M059J (cell line): ENCODE measurements at places on chromosomes 2 and 18. TPM values are rescaled to one million over a fixed set of nuclear protein-coding genes. Genes with fewer than 3 reads are reported as not detected.
A peak's percentile ranks its signal among the peaks of the same experiment; 100 is the strongest.

DNA sequence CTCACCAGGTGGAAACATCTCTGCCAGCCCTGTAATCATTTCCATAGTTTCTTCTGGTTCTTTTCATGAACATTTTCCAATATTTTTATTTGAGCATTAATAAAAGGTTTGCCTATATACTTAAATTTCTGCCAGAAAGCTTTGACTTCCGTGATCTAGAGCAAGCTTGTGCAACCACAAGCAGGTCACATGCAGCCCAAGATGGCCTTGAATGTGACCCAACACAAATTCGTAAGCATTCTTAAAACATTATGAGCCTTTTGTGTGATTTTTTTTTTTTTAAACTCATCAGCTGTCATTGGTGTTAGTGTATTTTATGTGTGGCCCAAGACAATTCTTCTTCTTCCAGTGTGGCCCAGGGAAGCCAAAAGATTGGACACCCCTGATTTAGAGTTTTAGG, 51.6 kb downstream of the NEDD4L start:
- DNase-seq = no peak

Gene PROKR1
- total RNA-seq = 0.17 TPM in 1 of 2 replicates, not detected in the other

GRCh38 chr2:169480079-169480465, 778 bp downstream of the BBS5 start:
- no peak for DNase-seq

Gene GYPC
- 4.1 and 7.4 TPM in 2 replicates for total RNA-seq

DNA sequence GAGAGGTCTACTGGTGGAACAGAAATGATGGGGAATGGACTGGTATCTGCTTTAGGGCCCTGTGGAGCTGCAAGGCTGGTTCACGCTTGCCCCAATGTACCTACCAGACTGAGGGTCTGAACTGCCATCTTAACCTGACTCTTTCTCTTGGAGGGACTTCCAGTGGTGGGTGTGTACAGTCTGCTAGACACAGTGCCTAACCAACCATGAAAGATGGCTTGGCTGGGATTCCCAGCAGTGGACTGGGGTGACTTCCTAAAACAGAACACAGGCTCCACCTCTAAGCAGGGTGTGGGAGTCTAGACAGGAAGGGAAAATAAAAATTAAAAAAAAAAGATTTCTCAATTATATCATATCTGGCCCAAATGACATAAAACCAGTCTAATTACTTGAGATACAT, 25.5 kb upstream of the MYO3B start:
- DNase-seq = no peak

Gene CCL20
- not detected in 2 replicates for total RNA-seq

Gene IL1RL1
- not detected in 2 replicates for total RNA-seq

DNA sequence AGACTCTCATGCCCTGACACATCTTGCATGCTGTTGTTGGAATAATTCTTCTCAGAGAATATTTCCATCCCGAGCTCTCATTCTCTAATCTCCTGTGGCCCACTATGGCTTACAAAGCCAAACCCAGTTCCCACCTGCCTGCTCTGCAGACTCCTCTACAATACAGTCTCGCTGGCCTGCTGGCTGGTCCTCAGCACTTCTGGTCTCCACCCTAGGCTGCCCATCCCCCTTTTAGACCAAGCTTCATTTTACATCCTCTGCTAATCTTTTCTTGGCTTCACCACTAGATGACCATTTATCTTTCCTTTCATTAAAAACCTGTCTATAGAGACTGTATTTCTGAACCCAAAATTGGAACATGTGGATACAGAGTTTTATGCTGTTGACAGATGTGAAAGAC, 42.5 kb upstream of the YPEL5 start:
- no peak for DNase-seq

GRCh38 chr2:207467716-207468347, 61.9 kb upstream of the CREB1 start:
- DNase-seq = peak; percentile 52

DNA sequence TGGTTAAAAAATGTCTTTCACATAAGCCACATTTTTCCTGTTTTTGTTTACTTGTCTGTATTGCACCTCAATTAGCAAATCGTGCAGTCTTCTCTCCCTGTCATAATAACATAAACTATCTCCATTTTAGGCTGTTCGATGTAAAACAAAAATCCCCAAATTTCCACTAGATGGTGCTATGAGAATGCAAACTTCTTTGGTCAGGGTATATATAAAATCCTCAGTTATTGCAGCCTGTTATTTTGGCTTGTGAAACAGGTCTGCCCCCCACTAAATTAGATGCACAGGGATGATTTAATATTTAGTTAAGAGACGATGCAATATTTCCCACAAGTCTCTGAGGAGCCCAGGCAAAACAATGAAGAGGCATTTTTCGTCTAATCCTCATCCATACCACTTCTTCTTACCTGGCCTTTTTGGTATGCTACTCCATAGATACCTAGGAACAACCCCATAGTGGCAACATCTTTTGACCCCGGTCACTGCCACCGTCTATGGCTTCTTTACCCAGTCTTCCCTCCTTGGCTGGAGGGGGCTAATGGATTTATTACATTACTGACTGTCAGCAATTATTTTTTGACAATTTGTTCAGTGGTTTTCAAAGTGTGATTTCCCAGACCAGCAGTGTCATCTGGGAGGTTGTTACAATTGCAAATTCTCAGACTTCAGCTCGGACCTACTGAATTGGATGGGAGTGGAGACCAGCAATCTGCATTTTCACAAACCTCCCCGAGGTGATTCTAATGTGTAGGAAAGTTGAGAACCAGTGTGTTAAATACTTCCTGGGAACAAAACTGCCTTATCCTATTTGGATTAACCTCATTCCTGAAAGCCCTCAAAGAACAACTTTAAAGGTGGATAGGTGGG, 117.4 kb upstream of the CWC22 start:
- peak; percentile 65 for DNase-seq

Gene ZBTB7C
- not detected in 2 replicates for total RNA-seq

DNA sequence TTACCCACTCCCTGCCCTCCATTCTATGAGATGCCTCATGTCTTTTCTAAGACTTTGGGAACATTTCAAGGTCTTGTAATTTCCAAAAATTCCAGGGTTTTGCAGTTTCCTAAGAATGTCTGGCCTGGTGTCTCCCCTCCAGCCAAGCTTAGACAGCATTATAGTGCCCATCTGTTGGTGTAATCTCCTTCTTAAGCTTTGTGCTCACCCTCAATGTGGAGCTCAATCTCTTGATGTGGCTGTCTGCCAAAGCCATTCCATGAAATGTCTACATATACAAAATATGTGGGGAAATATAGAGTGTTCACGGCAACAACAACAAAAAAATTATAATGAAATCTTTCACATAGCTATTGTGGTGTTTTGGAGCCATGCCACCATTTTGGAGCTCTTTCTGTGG, 558.4 kb downstream of the PIK3C3 start:
- no peak for DNase-seq

GRCh38 chr2:51258301-51258700, 226.4 kb upstream of the NRXN1 start:
- DNase-seq = no peak

Gene TMEFF2
- total RNA-seq = 0.12 and 0.34 TPM in 2 replicates

DNA sequence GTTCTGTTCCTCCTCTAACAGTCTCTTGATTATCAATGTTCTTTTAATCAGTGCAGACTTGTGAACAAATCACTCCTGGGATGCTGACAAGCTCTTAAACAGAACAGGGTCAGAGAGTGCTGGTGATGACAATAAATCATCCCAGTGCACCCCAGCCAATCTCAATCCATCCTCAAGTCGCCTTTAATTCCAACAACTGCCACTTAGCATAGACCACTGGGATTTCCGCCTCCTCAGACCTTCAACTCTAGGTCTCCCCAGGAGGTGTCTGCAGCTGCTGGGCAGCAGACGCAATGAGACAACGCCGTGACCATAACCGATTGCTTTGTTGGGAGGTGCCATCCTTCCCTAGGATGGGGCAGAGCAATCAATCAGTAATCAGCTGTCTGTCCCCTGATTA, 184.2 kb upstream of the ACAA2 start:
- no peak for DNase-seq

DNA sequence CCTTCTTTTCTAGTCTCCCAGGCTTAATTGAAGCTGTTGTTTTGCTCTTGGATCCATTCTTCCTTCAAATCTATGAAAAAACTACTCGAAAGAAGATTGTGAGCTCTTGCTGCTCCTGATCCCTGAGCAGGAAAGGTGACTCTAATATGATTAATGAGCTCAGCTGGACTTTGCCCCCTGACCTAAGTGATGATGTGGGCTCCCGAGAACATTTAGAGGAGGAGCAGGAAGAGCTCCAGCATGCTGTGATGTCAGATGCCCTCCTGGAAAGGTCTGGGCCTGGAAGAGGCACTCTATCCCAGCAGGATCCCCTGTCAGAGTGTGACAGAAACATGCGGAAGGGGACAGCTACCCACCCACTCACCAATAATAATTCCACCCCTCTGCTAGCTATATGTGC, 117.9 kb upstream of the PELI1 start:
- DNase-seq = no peak

DNA sequence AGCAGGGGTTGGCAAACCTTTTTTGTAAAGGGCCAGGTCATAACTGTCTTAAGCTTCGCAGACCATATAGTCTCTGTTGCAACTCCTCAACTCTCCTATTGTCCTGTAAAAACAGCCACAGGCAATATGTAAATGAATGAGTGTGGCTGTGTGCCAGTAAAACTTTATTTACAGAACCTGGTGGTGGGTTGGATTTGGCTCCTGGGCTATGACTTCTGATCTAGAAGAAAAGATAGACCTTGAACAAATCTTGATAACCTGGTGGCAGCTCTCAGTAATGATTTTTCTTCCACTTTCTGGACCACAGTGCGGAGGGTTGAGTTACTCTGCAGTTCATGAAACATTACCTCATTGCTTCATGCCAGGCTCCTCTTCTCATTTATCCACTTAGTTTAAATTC, 139.3 kb downstream of the MYCN start:
- DNase-seq = no peak

DNA sequence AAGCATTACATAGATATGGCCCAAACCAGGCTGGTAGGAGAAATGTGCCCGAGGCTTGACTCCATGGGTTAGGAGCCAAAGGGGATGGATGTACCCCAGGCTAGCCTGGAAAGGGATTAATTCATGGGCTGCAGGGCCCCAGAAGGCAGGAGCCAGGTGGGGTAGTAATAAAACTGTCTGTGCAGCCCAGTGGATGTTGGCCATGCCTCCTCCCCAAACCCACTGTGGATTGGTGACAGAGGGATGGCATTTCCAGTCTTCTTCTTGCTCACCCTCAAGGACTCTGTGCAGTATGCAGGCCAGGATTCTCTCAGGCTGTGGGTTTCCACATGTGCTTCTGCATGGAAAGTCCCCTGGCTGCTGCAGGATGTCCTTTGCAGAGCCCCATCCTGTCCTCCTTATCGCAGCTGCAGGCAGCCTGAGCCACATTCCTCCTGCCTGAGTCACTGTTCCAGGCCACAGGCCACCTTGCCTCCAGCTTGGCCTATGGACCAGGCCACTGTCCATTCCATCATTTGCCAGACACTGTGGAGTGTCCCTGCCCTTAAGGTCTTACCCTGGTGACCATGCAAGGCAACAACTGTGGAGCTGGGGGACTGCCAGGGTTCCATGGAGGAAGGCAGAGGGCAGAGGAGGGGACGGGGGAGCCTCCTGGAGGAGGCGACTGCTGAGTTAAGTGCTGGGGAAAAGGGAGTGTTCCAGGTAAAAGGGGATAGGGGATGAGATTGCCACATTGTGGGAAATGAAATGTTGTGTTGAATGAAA, 38.9 kb downstream of the INO80C start:
- DNase-seq = peak; percentile 94

Gene MYO1B
- 23.5 and 26.2 TPM in 2 replicates for total RNA-seq

- DNase-seq = peak; percentile 56
These were observed 38.2 kb downstream of the CRIM1 start for GRCh38 chr2:36393738-36394256.

- no peak for DNase-seq
These were observed 20.8 kb upstream of the ROCK1 start for GRCh38 chr18:21132398-21132918.

Gene CDK5R2
- 0.05 TPM in 1 of 2 replicates, not detected in the other for total RNA-seq

GRCh38 chr2:109168716-109169115, 39.7 kb downstream of the SH3RF3 start:
- DNase-seq = no peak

- no peak for DNase-seq
These were observed 495.2 kb upstream of the MEIS1 start for GRCh38 chr2:65939687-65940086.

Gene FZD7
- 26.9 and 39.8 TPM in 2 replicates for total RNA-seq

DNA sequence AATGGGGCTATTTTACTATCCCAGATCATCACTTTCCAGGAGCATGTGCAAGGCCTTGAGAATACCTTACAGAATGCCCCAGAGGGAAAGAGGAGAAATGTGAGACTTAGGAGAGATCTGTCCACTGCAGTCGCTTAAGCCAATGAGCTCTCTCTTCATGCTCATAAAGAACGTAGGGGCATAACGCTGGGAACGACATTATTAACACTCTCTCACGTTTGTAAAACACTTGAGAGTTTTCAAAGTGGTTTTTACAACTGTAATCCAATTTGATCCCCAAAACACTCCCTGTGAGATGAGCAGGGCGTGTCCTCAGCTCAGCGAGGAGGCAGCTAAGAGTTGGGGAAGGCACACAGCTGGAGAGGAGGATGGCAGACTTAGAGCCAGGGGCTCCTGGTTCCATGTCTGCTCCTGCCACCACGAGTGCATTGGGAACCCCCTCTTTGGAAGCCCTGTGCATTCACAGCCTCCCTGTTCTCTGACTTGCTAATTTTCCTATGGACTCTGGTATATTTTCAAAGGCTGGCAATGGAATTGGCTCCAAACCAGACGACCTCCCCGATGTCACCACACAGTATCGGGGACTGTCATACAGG, 97.4 kb downstream of the PLB1 start:
- DNase-seq = no peak

Gene LYG1
- total RNA-seq = 0.96 TPM in 1 of 2 replicates, not detected in the other

Gene EGR4
- total RNA-seq = not detected in 2 replicates
